ENCODE measurements at places on chromosomes 16 and 17.
A peak's percentile ranks its signal among the peaks of the same experiment; 100 is the strongest.

- DNase-seq, result peak; percentile 70
Observed at GRCh38 chr17:79836972-79837887, 2.0 kb downstream of the CBX4 start.

DNA sequence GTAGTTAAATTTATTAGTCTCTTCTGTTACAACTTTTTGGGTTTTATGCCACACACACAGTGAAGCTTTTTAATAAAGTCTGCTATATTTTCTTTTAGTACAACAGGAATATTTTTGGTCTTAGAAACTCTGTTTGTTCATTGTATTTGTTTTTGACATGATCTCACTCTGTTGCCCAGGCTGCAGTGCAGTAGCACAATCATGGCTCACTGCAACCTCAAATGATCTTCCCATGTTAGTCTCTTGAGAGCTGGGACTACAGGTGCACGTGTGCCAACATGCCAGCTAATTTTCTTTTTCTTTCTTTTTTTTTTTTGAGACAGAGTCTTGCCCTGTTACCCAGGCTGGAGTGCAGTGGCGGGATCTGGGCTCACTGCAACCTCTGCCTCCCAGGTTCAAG lies 27.1 kb downstream of the PPM1D start:
- DNase-seq, result no peak

DNA sequence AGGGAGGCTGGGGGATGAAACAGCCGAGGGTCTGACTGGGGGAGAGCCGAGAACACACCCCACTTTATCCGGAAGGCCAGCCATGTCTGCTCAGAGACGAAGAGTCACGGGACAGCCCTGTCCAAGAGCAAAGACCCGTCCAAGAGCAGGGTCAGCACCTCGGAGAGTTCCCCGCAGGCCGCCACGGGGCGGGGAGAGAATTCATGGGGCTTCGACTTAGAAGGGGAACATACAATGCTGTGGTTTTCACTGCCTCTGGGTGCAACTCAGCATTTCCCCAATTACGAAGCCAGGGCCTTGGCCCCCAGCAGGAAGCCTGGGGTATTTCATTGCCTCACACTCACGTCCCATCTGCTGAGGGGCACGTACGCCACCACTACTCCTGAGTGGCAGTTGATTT lies 59.3 kb downstream of the JPH3 start:
- peak; percentile 69 for DNase-seq

DNA sequence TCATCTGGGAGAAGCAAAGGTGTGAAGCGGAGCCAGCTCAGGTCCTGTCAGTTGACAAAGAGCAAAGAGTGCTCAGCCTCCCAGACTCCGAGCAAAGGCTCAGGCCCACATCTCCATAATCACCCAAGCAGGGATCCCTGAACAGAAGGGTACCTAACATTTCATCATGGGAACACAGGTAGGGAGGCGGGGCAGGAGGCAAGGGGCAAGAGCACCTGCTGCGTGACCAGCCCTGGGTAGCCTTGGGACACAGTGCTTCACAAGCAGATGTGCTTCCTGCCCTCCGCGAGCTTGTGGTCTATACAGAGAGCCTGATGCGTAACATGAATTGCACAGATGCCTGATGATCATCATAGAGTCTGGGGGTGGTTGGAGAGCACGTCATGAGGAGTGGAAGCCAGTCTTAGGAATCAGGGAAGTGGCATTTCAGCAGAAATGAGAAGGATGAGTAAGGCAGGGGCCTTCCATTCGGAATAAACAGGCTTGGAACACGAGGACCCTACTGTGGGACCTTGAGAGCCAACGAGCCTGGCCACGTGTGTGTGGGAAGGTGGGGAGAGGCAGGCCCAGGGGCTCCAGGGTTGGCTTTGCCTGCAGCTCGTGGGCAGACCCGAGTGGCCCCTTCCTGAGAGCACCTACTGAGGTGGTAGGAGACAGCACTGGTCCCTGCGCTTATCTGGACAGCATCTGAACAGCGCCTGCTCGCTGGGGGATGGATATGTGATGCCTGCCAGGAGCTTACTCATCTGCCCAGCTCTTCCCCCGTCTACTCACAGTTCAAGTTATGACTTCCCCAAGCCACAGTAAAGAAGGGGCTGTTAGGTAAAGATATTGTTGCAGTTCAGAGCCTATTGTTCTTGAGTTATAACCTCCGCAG lies 125.8 kb downstream of the CCDC182 start:
- peak; percentile 25 for DNase-seq

GRCh38 chr16:46922239-46922638 lies 38.1 kb downstream of the GPT2 start:
- DNase-seq, result no peak

DNA sequence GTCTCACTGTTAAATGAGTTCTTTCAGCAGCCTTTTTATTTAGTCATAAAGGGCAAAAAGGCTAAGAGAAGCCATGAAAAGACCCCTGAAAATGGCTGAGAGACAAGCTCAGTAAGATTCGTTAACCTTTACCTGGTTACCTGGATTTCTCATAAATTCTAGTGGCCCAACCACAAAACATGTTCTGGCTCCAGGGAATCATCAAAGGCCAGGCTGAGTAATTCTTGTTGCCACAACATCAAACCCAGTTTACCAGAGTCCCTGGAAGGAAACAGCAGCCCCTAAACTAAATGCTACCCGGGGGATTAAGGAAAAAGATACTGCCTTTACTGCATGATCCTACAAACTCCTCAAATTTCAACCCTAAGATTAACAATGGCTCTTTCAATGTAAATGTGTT lies 15.8 kb downstream of the CYTH1 start:
- DNase-seq, result no peak

- DNase-seq, result no peak
Observed at GRCh38 chr16:64352246-64352645, 769.6 kb downstream of the CDH11 start.

DNA sequence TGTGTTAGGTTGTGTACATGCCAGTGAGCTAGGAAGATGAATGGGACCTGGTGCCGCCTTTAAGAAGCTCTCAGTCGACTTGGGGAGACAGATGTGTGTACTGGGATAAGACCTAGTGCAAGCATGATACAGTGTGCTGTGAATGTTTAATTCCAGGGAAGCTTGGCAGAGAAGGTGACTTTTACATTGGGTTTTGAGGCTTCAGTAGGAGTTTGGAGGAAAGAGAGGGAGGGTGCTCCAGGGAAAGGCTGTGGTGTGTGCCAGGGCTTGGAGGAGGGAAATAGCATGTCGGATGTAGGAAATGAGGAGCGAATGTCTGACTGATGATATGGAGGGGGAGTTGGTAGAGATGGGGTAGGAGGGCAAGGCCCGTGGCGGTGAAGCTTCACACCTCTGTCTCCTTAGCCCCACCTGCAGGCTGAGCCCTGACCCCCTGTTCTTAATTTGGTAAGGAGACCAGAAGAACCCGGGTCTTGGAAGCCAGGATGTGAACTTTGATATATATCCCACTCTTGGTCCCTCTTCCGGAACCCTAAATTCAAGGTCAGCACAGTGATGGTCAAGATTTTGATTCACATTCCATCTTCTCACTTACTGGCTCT lies 76.6 kb downstream of the PLCG2 start:
- no peak for DNase-seq

- DNase-seq, result no peak
Observed at GRCh38 chr17:75507733-75508719, 7.3 kb downstream of the CASKIN2 start.

DNA sequence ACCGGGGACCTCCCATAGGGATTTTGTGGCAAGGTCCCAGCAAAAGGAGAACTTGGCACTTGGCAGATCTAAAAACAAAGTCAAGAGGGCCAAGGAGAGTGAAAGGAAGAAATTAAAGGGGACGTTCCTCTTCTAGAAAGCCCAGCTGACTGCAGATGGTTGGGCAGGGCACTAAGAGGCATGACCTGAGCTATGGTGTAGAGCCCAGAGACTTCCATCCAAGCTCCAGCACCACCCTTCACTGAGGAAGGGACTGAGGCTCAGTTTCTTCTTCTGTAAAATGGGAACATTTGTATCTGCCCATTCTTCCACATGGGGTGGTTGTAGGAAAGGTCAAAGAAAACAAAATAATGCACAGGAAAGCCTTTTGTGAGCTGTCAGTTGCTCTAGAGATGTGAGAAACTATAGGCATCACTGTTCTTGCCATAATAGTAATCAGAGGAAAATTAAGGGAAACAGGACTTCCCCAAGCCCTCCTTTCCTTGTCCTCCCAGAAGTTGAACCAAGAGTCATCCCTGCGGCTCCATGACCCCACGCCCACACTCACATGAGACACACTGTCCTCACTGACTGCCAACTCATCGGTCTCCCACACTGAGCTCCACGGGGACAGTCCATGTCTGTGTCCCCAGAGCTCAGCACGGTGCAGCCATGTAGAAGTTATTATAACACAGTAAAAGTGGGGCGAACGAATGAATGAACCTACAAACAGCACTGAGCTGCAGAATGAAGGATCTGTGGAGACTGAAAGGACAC lies 10.4 kb downstream of the CD300LF start:
- DNase-seq, result peak; percentile 94

DNA sequence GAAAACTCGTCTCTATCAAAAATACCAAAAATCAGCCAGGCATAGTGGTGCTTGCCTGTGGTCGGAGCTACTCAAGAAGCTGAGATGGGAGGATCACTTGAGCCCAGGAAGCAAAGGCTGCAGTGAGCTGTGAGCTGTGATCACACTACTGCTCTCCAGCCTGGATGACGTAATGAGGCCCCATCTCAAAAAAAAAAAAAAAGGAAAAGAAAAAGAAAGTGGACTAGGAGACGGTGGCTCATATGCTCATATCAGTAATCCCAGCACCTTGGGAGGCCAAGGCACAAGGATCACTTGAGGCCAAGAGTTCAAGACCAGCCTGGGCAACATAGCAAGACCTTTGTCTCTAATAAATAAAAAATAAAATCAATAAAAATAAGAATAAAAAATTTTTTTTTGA lies 8.8 kb upstream of the SUMO2 start:
- peak; percentile 62 for DNase-seq

DNA sequence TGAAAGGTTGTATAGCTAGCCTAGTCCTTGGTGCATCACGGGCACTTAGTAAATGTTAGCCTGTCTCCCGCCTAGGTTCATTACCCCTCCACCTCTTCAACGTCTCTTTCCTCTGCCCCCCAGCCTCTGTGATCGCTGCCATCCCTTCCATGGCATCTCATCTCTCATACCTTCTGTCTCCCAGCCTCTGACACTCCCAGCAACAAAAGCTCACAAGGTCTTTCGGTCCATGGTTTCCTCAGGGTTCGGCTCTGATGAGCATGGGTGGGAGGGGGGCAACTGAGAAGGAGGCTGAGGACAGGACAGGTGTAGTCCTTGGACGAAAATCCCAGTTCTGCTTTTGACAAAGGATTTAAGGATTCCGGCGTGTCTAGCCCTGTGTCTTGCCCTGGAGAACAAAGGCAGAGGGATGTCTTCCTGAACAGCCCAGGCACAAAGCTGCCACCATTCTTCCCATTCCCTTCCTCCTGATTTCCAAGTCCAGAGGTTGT lies 16.7 kb downstream of the CCR7 start:
- no peak for DNase-seq

DNA sequence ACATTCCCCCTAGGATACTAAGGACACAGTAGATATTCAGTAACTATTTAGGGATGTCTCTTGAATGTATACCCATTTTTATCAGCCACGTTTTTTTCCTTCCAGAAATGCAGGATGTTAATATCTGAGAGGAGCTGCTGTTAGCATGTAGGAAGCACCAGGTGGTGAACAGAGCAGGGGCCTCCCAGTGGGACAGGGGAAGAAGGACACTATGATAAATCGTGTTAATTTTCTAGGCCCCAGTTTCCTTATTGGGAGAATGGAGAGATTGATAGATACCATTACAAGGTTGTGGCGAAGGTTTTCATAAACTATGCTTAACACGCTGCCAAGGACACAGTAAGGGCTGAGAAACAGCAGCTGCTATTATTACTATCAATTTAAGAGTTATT lies 45.4 kb downstream of the PRSS54 start:
- no peak for DNase-seq

DNA sequence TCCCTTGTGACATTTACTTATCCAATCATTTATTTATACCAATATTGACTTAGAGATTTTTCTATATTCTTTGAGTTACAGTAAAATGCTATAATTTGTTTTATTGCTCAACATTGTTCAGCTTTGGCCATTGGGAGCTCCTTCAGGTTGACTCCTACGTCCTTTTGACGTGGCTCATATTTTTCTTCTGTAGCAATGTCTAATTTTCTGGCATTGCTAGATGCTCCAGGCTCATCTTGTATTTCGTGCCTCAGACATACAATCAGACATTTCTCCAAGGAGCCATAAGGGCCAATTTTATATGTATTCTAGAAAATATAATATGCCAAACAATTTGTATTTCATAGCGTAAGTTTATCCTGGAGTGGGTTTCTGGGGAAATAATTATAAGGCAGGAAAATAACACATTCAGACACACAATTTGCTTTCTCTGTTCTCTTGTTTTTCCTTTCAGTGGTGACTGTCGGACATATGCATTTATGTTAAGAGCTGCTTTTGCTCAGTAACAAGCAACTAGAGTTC lies 355.1 kb upstream of the MON1B start:
- DNase-seq, result no peak

DNA sequence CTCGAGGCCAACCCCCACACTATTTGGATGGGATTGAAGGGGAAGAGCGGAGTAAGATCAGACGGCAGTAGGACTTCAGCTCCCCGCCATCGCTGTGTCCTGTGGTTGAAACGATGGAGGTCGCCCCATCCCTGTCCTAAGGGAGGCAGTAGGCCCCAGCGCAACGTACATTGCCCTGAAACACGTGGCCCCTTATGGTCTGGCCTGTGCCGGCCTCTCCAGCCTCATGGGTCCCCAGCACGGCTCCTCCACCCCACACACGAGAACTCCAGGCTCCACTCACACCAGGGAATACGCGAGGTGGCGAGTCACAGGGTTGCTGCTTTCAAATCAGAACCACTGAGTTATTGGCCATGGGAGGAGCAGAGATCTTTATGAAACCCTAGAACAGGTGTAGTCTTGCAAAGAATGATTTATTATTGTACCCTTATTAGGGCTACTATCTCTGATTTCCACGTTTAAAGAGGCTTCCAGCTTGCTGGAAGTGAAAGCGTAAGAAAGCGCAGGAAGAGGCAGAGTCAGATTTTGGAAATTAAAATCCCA lies 669 bp upstream of the DCTPP1 start:
- no peak for DNase-seq

DNA sequence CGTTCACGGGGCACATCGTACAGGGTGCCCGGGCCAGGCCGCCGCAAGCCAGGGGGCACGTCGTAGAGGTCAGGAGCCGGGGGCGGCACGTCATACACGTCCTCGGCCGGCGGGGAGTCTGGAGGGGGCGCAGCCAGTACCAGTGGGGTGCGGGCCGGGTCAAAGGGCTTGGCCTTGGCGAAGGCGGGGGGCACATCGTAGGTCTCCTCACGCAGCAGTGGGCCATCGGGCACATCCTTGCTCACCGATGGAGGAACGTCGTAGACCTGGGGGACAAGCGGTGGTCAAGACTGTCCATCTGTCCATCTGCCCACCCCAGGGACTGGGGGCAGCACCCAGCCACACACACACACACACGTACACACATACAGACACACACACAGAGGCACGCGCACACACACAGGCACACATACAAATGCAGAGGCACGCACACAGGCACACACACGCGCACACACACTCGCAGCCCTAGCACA lies 15.7 kb downstream of the BCAR1 start:
- DNase-seq, result no peak

GRCh38 chr16:49596068-49596467 lies 222.5 kb downstream of the C16orf78 start:
- peak; percentile 7 for DNase-seq

GRCh38 chr17:50830994-50831393 lies 4.4 kb upstream of the WFIKKN2 start:
- DNase-seq, result no peak

Data from suppressor macrophage treated with lipopolysaccharide for 4 hours (primary cell).